AG04449 (cell line): ENCODE measurements at places on chromosomes 6 and 20.

- DNase-seq, result no peak
These were observed 117.9 kb downstream of the JAG1 start for GRCh38 chr20:10555865-10556308.

DNA sequence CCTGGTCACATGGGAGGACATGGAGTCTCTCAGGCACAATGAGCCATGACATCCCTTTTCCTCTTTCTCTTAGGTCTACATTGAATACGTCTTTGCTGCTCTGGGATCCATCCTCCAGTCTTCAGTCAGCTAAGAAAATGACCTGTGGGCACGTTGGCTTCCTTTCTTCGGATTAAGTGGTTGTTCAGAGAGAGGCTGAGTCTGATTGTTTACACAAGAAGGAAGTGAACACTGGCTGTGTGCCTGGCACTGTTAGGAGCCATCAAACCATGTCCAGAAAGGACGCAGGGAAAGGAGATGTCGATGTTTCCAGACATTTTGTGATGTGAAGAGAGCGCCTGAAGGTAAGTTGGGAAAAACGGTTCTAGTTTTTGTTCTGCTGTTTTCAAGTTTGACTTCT is 309.9 kb upstream of the CDYL start:
- no peak for DNase-seq

DNA sequence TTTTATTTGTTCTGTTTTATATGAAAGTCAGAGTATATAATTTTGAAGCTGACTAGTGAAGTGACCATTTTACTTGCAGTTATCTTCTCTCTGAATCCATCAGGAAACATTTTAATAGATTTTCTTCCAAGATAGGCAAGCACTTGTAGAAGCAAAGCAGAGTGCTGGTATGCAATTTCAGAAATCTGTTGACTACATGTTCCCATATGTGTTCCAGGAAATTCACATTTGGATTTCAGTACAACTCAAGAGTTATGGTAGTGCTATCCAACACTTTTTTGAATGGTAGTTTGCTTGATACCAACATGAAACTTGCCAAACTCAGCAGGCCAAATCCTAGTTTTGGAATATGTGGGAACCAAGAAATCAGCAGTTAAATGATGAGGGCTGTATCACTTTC is 94.0 kb downstream of the CENPW start:
- no peak for DNase-seq

DNA sequence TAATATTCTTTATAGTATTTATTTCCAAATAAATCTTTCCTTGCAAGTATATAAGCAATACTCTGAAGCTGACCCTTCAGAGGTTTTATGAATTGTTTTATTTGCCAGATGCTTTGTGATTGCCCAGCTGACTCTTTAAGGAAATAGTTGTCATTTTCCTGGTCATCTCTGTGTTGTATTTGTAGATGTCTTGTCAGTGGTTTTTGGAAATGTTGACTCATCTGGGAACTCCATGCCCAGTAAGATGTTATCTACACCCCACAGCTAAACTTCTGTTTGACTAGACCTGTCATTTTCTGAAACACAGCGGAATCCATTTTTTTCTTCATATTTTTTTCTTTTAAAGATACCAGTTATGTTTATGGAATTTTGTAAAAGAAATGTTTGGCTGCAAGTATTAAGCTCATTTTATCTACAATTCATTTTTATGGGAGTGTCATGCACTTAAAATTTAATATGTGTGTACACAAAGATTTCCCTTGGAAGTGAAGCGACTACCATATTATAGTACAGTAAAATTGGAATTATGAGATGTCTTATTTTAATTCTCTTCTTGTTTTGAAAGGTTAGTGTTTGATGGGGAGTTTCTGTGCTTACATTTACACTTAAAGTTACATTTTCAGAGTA is 491.0 kb downstream of the NKAIN2 start:
- no peak for DNase-seq

- no peak for DNase-seq
These were observed 645.8 kb upstream of the ARID1B start for GRCh38 chr6:156131221-156131903.

DNA sequence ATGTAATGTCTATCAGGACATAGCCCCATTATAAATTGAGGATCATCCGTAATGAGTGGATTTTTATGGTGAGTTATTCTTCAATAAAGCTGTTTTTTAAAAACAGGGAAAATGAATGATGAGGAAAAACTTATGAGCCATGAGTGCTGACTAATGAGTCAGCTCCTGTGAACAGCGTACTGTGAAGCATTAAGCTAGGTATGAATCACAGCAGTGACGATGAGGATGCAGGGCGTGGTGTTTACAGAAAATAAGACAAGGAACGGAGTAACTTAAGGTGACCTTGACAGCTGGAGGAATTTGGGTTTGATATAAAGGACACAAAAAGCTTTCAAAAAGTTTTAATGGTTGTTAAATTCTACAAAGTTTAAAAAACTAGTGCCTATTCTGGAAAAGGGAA is 96.3 kb downstream of the FOXF2 start:
- no peak for DNase-seq

GRCh38 chr6:35161776-35162607 is 20.9 kb upstream of the TCP11 start:
- DNase-seq, result no peak

DNA sequence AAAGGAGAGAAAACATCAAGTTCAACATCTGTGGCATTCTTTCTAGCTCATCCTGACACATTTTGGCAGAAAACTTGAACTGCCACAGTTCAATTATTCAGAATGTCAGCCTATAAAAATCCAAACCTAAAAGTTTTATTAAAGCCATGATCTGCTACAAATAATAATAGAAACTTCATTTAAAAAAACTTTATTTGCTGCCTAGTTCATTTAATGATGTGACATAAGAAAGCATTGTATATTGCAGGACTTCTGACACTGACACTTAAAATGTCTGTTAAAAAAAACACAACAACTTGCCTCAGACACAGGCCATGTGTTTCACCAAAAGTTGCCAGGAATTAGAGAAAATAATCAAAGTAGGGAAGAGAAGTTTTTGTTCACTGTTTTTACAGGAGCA is 88.3 kb upstream of the HTR1E start:
- no peak for DNase-seq

GRCh38 chr6:112801468-112802080 is 454.4 kb downstream of the RFPL4B start:
- no peak for DNase-seq

DNA sequence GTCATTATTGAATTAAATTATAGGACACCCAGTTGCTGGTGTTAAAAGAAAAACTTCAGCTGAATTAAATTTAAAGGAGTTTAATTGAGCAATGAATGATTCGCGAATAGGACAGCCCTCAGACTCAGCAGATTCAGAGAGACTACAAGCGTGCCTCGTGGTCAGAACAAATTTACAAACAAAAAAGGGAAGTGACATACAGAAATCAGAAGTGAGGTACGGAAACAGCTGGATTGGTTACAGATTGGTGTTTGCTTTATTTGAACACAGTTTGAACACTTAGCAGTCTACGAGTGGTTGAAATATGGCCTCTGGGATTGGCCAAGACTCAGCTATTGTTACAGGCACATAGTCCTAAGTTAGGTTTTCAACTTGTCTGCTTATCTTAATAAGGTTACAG is 25.8 kb upstream of the TNFRSF21 start:
- no peak for DNase-seq

DNA sequence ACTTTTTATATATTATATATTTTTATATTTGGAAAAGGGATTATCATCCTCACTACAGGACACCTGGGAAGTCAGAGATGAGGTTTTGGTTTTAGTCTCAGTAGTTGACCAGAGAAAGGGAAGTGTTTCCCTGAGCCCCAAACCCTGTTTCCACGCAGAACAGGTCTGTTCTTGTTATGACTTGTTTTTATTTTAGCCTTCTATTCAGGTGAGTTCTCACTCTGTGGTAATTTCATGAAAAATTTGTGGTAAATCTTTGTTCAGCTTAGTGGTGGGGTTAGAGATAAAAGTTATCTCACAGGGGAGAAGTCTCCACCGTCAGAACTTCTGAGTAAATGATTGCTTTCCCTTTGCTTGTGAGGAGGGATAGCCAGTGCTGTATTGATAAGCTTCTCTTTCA is 224.9 kb downstream of the FARS2 start:
- no peak for DNase-seq

GRCh38 chr6:156185113-156185512 is 592.1 kb upstream of the ARID1B start:
- DNase-seq, result no peak

DNA sequence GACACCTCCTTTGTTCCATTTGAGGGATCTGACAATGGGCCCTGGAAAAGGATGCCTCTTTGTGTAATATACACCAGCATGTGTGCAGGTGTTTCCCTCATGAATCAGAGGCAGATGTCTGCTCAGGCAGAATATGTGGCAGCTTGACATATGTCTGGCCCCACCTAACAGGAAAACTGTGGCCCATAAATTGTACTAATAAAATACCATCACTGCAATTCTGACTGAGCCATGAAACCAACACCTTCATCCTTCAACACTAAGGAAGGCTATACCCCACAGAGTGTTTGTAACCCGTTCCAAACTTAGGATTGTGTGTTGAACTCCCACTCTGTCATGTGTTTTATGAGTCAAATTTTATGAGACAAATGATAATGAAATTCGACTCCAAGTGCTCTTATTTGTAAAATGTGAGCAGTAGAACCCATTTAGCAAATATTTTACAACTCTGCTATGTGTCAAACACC is 22.7 kb downstream of the LAMA4 start:
- no peak for DNase-seq

GRCh38 chr6:43339168-43339567 is 30.3 kb downstream of the ZNF318 start:
- DNase-seq, result no peak

GRCh38 chr20:33740189-33740588 is 8.4 kb downstream of the ZNF341 start:
- DNase-seq, result no peak

DNA sequence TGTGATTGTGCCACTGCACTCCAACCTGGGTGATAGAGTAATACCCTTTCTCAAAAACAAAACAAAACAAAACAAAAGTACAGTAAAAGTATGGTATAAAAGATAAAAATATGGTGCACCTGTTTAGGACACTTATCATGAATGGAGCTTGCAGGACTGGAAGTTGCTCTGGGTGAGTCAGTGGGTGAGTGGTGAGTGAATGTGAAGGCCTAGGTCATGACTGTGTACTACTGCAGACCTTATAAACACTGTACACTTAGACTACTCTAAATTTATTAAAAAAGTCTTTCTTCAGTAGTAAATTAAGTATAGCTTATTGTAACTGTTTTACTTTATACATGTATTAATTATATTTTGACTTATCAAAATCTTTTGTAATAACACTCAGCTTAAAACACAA is 46.0 kb downstream of the ZFP64 start:
- DNase-seq, result no peak

DNA sequence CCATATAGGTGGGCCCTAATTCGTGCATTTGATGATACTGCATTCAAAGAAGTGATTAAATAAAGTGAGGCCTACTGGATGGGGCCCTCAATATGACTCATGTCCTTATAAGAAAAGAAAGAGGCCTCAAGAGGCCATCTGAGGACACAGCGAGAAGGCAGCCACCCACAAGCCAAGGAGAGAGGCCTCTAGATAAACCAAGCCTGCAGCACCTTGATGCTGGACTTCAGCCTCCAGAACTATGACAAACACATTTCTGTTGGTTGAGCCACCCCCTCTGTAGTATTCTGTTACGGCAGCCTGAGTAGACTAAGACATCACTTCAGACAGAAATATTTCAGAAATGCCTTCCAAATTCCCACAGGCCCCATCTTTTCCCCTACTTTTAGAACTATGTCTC is 82.5 kb upstream of the PLEKHG1 start:
- no peak for DNase-seq

- no peak for DNase-seq
These were observed 1.2 kb downstream of the TREML2 start for GRCh38 chr6:41199552-41200246.

GRCh38 chr20:14536738-14537137 is 199.3 kb upstream of the FLRT3 start:
- no peak for DNase-seq

DNA sequence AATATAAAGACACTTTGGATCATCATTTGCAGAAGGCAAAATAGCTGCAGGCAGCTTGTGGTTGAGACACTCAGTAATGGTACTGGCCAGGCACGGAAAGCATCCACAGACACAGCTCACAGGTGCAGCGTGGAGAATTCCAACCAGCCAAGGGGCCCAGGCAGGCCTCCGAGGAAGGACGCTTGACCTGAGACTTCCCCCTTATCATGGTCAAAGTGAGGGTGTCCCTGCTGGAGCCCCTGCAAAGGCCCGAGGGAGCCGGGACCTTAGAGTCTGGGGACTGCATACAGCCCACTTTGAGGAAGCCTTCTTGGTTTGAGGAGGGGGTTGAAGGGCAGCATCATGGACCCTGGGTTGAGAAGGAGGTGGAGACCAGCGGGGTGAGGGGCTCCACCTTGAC is 15.1 kb upstream of the MYT1 start:
- no peak for DNase-seq

GRCh38 chr20:49179368-49180277 is 8.5 kb downstream of the STAU1 start:
- no peak for DNase-seq

DNA sequence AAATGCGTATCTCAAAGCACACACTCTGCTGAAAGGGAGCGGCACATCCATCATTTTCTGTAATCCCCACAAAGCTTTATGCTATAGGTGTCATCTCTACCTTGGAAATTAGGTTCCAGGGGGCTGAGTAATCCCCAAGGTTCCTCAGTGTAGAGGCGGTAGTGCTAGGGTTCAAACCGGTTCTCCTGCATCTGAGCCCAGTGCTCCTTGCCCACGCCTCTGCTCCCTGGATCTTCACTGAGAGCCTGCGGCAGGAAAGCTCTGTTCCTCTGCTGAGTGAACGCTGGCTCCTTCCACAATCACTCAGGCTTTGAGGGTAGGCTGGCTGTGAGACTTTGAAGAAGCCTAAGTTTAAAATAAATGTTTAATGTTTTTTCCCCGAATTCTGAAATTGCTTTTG is 24.9 kb downstream of the SLC22A23 start:
- DNase-seq, result no peak

- no peak for DNase-seq
These were observed 14.5 kb downstream of the THBS2 start for GRCh38 chr6:169239181-169239580.

DNA sequence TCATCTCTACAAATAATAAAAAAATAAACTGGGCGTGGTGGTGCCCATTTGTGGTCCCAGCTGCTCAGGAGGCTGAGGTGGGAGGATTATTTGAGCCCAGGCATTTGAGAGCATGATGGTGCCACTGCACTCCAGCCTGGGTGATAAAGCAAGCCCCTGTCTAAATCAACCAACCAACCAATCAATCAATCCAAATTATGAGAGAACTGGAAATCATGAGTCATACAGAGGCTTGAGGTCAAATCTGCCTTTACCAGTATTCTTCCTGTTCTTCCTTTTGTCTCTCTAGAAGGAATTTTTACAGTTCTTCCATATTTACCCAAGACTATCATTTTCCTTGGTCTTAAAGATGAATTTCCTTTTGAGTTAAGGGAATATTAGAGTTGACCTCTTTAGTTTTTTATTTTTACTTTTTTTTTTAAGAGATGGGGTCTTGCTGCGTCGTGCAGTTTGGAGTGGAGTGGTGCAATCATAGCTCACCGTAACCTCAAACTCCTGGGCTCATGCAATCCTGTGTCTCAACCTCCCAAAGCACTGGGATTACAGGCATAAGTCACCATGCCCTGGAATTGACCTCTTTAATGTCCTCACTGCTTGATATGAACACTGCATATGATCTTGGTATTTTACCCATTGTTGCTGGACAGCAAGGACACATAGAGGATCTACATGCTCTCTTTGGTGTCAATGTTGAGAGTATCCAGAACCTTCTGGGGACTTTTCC is 44.1 kb upstream of the TXNDC5 start:
- no peak for DNase-seq
